ENCODE measurements at places on chromosomes 3 and 15. TPM values are rescaled to one million over a fixed set of nuclear protein-coding genes. Genes with fewer than 3 reads are reported as not detected.

GRCh38 chr3:127964816-127965215, 49.8 kb downstream of the KBTBD12 start:
- no peak for DNase-seq

DNA sequence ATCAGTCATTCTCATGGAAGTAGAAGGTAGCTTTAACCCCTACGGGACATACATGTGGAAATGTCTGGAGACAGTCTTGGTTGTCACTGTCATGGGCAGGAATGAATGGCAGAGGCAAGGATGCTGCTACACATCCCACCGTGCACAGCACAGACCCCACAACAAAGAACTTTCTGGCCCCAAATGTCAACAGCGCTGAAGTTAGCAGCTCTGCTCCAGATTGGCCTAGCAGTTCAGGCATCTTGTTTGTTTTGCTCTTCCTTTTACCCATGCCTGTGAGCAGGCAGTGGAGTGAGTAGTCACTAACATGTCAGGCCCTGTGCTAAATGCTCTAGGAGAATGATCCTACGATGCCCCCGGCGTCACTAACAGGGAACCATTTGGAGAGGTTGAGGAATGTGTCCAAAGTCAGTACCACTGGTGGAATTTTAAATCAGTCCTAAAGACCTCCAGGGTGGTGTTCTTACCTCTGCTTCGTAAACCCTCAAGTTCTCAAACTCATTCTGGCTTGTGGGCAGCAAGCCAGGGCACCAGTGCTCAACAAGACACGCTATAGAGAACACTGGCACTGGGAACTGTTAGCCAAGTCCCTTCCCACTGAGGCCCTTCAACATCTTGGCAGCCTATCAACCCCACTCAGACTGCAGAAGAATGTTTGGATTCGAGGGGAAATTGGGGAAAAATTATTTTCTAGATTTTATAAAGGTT, 142.2 kb downstream of the FOXP1 start:
- no peak for DNase-seq

Gene PDZRN3
- total RNA-seq = 44.8 TPM

DNA sequence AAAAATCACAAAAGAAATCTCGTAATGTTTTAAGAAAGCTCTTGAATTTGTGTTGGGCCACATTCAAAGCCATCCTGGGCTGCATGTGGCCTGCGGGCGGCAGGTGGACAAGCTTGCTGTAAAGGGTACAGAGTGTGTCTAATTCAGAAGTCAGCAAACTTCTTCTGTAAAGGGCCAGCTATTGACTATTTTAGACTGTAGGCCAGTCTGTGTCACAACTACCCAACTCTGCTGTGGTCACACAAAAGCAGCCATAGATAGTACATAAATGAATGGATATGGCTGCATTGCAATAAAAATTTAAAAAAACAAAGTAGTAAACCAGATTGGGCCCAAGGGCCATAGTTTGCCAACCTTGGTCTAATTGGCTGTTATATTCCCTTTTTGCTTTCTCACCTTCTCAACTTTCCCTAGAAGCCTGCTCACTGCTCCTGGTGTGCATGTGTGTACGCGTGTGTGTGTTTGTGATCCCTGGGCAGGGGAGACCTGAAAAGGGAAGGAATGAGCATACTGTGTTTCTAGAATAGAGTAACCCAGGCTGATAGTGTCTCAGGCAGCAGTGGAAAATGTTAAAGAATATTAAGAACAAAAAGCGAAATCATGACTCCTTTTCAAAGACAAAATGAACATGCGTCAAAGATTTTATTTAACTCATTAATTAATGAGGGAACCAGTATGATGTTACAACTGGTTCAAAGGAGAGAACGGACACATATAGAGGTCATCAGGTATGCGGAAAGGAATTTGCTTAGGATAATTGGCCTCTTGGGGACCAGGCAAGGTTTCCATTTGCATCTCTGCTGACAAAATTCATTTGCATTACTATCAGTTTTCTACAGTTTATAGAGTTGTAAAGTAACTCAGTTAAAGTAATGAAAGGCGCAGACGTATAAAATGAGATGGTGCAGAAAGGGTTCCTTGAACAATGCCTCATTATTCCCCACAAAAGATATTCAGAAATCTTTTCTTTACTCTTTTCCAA, 248.0 kb downstream of the THSD4 start:
- DNase-seq = no peak

GRCh38 chr3:148643389-148643840, 54.3 kb upstream of the AGTR1 start:
- peak; percentile 42 for DNase-seq

- DNase-seq = no peak
Measured at GRCh38 chr3:107959550-107960154, 131.2 kb downstream of the CD47 start.

DNA sequence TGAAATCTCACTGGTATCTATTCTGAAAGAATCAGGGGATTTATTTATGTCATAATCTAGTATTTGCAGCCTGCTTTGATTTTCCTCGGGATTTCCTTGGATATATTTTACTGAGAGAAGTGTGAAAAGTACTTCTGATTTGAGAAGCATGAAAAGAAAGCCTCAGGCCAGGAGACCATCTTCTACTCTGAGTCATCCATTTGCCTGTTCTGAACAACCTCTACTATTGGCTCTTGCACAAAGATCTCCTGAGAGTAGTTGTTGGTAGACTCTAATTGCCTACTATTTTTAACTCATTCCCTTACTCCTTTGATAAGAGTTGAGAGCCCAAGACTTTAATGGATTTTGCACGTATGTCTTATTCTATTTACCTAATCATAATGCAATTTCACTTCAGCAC, 318.9 kb downstream of the BCHE start:
- DNase-seq = no peak

Gene TRIM42
- not detected for total RNA-seq

GRCh38 chr3:147813256-147813655, 404.1 kb downstream of the ZIC1 start:
- no peak for DNase-seq

Measured in Caki2 (cell line).